Endodermal cell (in vitro differentiated cells): ENCODE measurements at places on chromosomes 16 and 17. TPM values are rescaled to one million over a fixed set of nuclear protein-coding genes. Genes with fewer than 3 reads are reported as not detected.

ATAD5 gene
- total RNA-seq = 18.3 and 20.3 TPM in 2 replicates

CHRNE gene
- total RNA-seq = 0.71 to 1.2 TPM (median 1.0 TPM) in 3 replicates

HSD11B2 gene
- 10.4 and 12.0 TPM in 2 replicates for total RNA-seq

EVPL gene
- total RNA-seq = 0.20 to 0.42 TPM (median 0.31 TPM) in 3 replicates

NOD2 gene
- total RNA-seq = 0.42 to 0.46 TPM in 2 of 3 replicates, not detected in the other

PERCC1 gene
- total RNA-seq = 0.79 and 1.1 TPM in 2 replicates

CBLN1 gene
- 1.2 and 1.3 TPM in 2 replicates for total RNA-seq

HEXIM1 gene
- 37.0 TPM in 2 replicates for total RNA-seq

MMD gene
- total RNA-seq = 22.1 to 43.2 TPM (median 40.1 TPM) in 3 replicates

SHISA9 gene
- 22.2 and 27.8 TPM in 2 replicates for total RNA-seq

HOXB1 gene
- not detected in 3 replicates for total RNA-seq

CDH11 gene
- total RNA-seq = 0.73 to 1.3 TPM (median 0.99 TPM) in 3 replicates

ZG16B gene
- total RNA-seq = not detected in 3 replicates

DNA sequence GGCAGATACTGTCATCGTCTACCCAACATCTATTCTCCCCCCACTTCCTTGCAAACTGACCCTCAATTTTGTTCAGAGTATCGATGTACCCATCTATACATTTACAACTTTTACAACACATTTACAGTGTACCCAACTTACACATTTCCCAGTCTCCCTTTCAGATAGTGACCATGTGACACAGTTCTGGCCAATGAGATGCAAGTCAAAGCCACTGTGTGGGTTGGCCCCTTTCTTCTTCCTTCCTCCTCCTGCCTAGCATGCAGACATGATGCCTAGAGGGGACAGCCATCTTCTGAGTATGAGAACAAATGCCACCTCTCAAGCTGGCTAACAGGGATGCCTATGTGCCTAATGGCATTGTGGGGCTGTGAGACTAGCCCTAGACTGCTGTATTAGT is 11.3 kb upstream of the NFAT5 start:
- no peak for DNase-seq

DNA sequence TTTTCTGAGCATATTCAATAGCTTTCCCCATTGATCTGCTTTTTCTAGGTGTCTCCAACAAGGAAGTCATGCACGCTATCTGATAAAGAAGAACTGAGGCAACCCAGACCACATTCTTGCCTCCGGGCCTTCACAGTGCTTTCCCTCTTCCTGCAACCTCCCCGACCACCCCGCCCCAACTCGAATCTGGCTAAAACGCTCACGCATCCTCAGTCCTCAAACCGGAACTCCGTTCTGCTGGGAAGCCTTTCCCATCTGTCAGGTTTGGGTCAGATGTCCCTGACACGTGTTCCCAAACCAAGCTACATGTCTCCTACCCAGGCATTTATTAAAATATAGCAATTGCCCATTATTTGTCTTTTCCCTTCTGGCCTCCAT is 112.7 kb downstream of the VPS53 start:
- DNase-seq = no peak

DNA sequence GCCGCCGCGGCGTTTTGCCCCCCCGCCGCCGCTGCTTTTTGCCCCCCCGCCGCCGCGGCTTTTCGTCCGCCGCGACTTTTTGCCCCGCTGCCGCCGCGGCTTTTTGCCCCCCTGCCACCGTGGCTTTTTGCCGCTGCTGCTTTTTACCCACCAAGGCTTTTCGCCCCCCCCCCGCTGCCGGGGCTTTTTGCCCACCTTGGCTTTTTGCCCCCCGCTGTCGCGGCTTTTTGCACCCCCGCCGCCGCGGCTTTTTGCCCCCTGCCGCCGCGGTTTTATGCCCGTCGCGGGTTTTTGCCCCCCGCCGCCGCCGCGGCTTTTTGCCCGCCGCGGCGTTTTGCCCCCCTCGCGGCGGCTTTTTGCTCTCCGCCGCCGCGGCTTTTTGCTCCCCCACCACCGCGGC is 1343.0 kb downstream of the TP53TG3F start:
- no peak for DNase-seq

DNA sequence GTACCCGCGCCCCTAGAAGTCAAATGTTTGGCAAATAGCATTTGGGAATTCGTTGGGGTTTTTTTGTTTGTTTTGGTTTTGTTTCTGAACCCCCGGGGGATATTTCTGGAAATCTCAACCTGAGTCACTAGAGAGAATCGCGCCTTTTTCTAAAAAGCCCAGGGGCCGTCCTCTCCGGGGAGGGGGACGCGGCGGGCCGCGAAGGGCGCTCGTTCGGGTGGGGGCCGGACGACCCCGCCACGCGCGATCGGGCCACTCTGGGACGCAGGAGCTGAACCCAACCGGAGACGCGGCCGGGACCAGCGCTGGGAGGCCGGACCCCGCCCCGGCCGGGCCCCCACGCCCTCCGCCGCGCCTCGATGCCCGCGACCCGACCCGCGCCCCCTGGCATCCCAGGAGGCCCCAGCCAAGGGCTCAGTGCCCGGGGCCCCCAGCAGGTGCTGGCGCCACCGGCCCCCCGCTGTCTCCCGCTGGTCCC is 302 bp downstream of the LITAF start:
- no peak for DNase-seq

- DNase-seq = no peak
Observed at GRCh38 chr17:81398832-81399411, 3.7 kb downstream of the BAHCC1 start.

GRCh38 chr17:31806921-31807320 is 52.1 kb downstream of the COPRS start:
- no peak for DNase-seq

GRCh38 chr16:85253084-85253941 is 141.0 kb upstream of the CIBAR2 start:
- peak; percentile 94 for DNase-seq

GRCh38 chr16:86806838-86807351 is 228.5 kb downstream of the FOXL1 start:
- peak; percentile 67 for DNase-seq

GRCh38 chr17:28327031-28327607 is 8.1 kb downstream of the TMEM97 start:
- DNase-seq = peak; percentile 18

GRCh38 chr17:60630352-60630751 is 30.4 kb downstream of the PPM1D start:
- DNase-seq = no peak

GRCh38 chr17:45149669-45150664 is 1.7 kb downstream of the HEXIM1 start:
- DNase-seq = peak; percentile 81

- DNase-seq = no peak
Observed at GRCh38 chr17:35641032-35641431, 53.9 kb downstream of the AP2B1 start.

- peak; percentile 98 for DNase-seq
Observed at GRCh38 chr17:44911133-44912001, 3.9 kb downstream of the GFAP start.

DNA sequence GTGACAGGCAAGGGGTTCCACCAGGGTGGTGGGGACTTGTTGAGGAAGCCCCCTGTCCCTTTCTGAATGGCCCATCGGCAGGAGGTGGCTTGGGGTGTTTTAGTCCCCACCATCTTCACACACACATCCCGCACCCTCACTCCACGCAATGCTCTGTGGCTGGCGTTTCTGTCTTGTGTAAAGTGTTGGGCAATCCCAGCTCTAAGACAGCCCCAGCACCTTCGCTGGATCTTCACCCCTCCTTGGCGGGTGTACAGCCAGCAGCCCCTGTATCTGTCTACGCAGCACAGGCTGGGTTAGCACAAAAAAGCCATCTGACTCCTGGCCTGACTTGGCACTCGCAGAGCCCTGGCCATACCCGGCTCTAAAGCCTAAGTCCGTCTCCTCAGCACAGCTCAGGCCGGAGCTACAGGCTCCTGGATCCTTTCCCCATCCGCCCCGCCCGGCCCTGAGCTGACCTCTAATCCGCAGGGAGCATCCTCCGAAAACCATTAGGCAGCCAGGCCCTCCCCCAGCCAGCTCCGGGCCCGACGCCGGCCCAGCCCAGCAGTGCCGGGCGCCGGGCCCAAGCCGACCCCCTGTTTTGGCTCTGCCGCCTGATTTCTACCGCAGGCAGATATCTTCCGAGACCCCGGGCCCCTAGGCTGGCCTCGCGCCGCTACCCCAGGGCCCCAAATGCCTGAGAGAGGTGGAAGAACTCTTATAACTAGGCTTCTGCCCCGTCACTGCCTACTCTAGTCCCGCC is 42.4 kb upstream of the TAC4 start:
- DNase-seq = peak; percentile 86

DNA sequence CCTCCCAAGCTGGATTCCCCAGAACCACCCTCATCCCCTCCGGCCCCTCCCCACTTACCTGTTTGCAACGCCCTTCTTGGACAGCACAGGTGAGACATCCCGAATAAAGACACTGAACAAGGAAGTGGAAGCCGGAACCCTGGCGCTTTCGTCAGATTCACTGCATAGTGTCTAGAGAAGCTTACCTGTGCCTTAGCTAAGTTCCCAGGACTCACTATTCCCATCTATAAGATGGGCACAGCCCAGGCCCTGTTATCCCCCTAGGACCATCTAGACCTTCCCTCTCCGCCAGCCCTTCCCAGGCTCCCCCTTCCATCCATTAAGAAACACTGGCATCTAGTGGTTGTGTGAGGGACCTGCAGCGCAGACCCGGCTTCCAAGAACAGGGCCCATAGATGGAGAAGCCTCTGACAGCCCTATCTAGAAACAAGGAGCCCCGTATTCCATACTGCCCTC is 26.9 kb upstream of the RPL38 start:
- DNase-seq = peak; percentile 98

- DNase-seq = no peak
Observed at GRCh38 chr17:34411646-34412421, 48.8 kb upstream of the CCL1 start.

DNA sequence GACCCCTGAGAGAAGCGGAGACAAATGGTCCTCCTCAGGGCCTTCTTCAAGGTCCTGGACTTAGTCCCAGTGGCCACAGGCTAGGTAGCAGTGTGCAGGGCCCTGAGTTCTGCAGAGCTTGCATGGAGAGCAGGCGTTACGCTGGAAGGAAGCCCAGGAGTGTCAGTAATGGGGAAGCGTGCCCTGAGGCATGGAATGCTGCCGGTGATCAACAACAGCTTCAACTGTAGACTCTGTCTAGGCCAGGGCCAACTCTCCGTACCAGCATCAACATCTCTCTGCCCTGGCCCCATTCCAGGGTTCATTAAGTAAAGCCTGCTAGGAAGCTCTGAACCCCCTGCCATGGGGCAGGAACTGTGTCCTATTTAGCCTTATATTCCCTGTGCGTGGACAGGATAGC is 568 bp upstream of the TNK1 start:
- DNase-seq = peak; percentile 75

GRCh38 chr16:85275533-85276249 is 163.4 kb upstream of the CIBAR2 start:
- peak; percentile 94 for DNase-seq

DNA sequence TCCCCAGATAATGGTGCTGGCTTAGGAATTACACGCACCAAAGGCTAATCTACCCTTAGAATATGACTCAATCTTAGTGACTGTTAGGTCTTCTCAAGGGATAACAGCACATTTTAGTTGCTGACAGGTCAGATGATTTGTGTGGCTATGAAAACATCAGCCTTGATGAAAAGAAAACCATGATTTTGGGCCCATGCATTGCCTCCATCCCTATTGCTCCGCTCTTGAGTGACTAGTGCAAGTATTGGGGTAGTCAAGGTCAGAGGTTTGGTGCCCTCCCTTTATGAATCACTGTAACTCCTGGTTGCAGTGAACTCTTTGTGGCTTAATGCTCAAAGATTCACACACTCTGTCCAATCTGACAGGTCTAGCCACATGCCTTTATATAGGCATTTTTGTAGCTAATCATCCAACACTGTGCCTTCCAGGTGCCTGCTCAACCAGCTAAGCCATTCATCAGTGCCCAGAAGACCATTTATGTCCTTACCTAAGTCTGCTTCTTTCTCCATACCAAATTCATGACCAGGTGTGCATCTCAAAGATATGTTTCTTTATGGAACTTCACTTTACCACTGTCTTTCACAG is 251.6 kb downstream of the KCNJ2 start:
- DNase-seq = no peak

GRCh38 chr17:39705786-39706348 is 6.0 kb downstream of the ERBB2 start:
- DNase-seq = peak; percentile 76

DNA sequence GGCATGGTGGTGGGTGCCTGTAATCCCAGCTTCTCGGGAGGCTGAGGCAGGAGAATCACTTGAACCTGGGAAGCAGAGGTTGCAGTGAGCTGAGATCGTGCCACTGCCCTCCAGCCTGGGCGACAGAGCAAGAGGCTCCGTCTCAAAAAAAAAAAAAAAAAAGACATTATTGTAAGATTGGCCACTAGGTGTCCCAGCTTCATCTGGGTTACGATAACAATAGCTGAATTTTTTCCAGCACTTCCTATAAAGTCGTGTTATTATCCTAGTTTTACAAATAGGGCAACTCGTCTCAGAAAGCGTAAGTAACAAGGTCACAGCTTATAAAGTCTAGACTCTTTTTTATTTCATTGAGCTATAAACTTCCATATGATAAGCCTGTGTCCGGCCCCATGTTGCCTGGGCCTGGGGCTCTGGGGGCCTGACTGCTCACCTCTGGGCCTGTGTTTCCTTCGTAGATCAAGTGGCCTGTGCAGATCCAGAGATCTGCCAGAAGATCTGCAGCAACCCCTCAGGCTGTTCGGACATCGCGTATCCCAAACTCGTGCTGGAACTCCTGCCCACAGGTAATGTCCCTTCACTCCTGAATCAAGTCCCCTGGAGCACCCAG is 60.5 kb downstream of the SLC5A11 start:
- DNase-seq = no peak

DNA sequence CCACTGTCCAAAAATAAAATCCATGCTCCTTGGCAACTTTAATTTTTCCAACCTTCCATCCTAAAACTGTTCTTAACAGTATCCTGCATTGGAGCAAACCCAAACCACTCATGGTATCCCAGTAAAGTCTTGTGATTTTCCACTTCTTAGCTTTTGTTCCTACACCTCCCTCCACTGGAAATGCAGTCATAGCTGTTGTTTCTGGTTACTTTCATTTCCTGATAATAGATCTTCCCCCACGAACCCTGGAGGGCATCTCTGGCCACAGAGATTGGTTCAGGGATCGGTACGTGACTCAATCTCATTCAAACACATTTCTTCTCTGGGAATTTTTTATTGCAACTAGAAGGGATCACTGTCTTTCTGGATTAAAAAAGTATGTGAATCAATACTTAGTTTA is 276.0 kb downstream of the GRIN2A start:
- DNase-seq = no peak

DNA sequence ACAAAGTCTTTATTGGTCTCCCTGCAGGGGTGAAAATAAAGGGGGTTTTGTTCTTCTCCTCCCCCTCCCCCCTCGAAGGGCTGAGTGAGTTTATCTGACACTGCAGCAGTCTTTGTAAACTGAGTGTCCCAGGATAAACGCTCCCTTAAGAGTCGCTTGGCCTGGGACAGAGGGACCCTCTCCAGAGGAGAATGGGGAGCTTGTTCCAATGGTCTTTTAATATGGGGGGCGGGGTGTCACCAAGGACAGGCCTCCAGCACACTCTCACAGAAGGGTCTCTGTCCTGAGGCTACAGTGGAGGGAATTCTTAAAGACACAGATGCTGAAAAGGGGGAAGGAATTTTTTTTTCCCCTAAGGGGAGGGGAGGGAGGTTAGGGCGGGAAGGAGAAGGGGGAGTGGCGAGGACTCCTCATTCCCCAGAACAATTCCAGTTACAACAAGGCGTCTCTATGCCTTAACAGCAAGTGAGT is 455.5 kb downstream of the SOX9 start:
- DNase-seq = peak; percentile 72

- no peak for DNase-seq
Observed at GRCh38 chr17:68867759-68868516, 87.3 kb downstream of the ABCA8 start.
